Omental fat pad (tissue), 4 donors: ENCODE measurements at places on chromosomes 1 and 21. TPM values are rescaled to one million over a fixed set of nuclear protein-coding genes. Genes with fewer than 3 reads are reported as not detected.

Gene CFAP74
- total RNA-seq, result not detected

Gene LDLRAD1
- total RNA-seq, result not detected

Gene MFSD2A
- 6.3 TPM for total RNA-seq

Gene EVA1C
- 77.7 TPM for total RNA-seq

Gene MCOLN3
- 7.7 TPM for total RNA-seq

Gene ZNF648
- not detected for total RNA-seq

Gene KRTAP15-1
- not detected for total RNA-seq

Gene LZIC
- 15.1 TPM for total RNA-seq

Gene TBX15
- 4.1 TPM for total RNA-seq

Gene FAM3B
- 1.2 TPM for total RNA-seq

Gene SPRR2B
- total RNA-seq, result not detected

Gene PLA2G5
- total RNA-seq, result 0.60 TPM

Gene SLC5A3
- 14.3 TPM for total RNA-seq

Gene CD1E
- not detected for total RNA-seq

GRCh38 chr1:182484531-182485257, 34.7 kb downstream of the RGSL1 start:
- DNase-seq, result no peak

DNA sequence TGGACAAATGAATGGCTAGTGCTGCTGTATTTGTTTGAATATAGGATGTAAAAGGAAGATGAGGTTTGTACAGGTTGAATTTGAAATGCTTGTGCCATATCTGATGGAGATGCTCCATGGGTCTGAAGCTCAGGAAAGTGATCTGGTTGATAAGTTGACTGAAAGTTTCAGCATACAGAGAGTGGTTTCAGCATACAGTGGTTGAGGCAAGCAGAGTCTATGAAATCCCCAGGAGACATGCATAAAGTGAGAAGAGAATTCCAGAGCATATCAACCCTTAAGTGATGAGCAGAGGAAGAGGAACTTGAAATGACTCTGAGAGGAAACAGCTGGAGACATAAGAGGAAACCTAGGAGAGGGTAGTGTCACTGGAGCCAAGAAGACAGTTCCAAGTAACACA, 21.7 kb downstream of the TCHHL1 start:
- DNase-seq, result no peak

DNA sequence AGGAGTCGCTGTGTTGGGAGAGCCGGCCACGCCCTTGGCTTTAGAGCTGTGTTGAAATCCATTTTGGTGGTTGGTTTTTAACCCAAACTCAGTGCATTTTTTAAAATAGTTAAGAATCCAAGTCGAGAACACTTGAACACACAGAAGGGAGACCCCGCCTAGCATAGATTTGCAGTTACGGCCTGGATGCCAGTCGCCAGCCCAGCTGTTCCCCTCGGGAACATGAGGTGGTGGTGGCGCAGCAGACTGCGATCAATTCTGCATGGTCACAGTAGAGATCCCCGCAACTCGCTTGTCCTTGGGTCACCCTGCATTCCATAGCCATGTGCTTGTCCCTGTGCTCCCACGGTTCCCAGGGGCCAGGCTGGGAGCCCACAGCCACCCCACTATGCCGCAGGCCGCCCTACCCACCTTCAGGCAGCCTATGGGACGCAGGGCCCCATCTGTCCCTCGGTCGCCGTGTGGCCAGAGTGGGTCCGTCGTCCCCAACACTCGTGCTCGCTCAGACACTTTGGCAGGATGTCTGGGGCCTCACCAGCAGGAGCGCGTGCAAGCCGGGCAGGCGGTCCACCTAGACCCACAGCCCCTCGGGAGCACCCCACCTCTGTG, 4.7 kb downstream of the C1orf35 start:
- DNase-seq, result no peak

DNA sequence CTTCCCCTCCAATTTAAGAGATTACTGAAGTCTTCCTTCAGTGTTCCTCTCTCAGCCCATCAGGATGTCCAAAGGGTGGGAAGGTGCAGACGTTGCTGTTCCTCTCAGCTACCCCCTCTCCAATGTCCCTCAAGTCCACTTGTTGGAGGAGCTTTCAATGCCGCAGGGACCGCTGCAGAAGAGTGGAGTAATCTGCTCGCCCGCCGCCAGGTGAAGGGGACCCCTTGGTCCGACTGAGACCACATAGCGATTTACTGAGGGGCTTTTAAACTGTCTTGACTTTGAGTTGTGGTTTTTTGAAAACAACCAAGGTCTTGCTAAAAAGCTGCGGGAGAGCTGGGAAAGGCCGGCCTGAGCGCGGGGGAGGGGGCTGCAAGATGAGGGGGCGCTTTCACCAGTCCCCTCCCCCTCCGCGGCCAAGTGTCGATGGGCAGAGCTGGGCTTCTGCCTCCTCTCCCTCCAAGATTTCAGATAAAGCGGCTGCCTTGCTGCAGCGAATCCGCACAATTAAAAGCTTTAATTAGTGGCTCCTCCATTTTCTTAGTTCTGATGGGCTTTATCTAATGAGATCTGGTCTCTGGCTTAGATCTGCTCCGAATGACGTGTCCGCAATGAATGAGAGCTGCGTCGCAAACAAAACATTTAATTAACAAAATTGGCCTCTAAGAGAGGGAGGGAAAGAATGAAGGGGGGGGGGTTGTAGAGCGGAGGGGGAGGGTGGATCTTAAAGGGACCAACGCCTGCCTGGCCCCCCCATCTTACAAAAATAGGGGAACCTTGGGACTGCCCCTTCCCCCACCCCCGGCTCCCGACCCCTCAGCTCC, 5.9 kb downstream of the LMO4 start:
- DNase-seq, result no peak

DNA sequence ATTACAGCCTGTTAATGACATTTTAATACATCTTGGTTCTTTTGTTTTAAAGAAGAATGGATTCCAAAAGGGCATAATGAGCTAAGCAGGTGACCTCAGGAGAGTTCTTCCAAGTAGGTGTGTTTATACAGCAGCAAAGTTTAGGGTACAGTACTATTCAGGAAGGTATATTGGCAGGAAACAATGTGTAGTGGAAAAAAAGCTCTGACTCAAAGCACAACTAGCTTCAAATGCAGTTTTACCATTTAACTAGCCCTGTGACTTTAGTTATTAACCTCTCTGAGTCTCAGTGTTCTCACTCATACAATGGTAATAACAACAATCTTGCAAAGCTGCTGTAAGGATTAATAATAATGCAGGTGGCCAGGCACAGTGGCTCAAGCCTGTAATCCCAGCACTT, 29.9 kb downstream of the FAF1 start:
- no peak for DNase-seq

DNA sequence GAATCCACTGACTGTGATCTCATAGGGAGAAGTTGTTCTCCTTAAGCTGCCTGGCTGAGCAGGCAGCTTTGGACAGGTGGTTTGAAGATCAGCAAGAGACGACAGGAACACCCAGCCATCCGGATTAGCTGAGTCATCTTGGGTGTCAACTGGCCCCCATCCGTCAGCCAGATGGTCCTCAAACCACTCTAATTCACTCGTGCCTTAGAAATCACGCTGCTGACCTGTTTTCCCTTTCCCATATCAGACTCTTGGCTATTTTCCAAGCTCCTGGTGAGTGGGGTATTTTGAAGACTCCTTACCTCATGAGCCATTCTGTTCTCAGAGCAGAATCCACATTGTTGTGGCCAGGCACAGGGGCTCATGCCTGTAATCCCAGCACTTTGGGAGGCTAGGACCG, 149.1 kb upstream of the L1TD1 start:
- no peak for DNase-seq

DNA sequence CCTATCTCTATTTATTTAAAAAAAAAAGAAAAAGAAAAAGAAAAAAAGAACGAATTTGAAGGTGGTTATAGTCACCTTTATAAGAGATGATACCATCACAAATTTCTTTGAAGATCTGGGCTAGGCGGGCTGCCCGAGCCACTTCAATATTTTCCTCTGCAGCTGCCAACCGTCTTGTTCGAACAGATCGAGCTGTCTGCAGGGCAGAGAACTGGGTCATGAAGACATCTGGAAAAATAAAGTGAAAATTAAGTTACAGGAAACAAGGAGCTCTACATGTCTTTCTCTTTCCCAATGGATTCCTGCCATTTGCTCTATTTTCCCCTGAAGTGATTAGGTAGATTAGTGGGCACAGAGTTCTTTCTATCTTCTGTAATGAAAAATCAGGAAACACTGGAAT, 31.9 kb downstream of the RUSC1 start:
- no peak for DNase-seq

DNA sequence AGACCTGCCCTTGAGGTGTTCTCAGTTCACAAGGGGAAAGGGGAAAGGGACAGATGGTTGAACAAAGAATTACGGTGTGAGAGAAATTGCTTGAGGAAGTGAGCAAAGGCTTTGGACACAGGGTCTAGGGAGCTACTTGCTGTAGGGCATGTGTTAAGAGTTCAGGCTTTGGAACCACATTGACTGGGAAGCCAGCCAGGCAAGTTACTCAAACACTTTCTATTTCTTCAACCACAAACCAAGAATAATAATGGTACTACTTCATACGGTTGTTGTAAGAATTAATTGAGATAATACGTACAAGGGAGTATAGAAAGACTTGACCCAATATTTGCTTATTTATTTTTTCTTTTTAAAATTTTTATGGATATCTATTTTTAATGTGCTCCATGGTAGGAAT, 26.6 kb downstream of the AK4 start:
- DNase-seq, result no peak

- DNase-seq, result no peak
Observed at GRCh38 chr1:32111040-32111623, 3.3 kb downstream of the KPNA6 start.

DNA sequence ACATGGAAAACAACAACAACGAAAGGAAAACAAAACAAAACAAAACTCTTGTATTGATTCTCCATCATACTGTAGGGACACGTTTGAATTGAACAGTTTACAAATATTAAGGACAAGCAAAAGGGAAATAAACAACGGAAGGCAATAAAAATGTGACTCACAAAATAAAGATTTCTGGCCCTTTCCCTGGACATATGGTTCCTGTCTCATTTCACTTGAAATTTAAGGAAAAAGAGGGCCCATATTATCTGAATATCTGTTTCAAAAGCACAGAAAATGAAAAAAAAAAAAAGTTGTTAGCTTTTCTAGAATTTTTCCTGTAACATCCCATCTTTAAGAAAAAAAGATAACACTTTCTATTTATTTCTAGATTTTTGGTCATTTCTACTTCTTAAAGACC, 3.6 kb upstream of the PKN2 start:
- DNase-seq, result no peak

DNA sequence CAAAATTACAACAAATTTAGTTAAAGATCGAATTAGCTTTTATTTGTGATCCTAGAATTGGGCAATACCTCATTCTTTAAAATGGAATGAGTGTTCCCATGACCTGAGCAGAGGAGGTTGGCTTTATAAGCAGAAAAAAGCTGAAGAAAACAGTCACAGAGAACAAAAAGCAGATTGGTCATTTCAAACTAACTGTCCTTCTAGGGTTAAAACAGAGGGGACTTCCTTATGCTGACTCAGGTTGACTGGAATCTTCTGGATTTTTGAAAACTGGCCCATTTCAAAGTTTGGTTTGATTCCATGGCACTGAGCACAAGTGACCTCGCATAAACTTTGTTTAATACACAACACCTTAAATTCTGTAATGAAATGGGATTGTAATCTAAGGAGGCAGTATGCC, 17.6 kb downstream of the NFASC start:
- no peak for DNase-seq

GRCh38 chr1:203969846-203970245, 103.1 kb upstream of the SOX13 start:
- DNase-seq, result no peak

DNA sequence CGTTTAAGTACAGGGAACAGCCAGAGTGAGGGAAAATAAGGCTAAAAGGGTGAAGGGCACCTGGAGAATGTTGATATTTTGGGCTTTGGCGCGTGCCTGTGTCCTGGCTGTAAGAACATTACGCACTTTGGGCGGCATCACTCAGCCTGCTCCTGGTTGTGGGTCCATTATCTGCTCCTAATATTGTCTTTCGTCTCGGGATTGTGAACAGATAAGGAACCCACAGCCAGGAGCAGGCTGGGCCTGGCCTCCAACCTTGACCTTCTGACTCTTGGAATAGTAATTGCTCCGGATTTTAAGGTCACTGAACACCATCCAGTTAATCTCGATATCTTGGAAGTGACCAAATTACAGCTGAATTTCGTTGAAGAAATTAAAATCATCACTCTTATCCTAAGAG, 61.9 kb downstream of the TCP10L start:
- no peak for DNase-seq

DNA sequence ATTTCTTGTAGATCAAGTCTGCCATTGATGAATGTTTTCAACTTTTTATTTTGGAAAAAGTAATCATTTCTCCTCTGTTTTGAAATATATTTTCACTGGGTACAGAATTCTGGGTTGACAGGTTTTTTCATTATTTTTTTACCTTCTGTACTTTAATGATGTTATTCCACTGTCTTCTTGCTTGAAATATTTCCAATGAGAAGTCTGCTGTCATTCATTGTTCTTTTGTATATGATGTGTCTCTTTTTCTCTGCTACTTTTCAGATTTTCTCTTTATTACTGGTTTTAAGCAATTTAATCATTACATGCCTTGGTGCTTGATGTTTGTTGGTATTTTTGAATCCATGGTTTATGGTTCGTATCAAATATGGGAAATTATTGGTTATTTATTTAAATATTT, 22.4 kb upstream of the FOXO6 start:
- no peak for DNase-seq

DNA sequence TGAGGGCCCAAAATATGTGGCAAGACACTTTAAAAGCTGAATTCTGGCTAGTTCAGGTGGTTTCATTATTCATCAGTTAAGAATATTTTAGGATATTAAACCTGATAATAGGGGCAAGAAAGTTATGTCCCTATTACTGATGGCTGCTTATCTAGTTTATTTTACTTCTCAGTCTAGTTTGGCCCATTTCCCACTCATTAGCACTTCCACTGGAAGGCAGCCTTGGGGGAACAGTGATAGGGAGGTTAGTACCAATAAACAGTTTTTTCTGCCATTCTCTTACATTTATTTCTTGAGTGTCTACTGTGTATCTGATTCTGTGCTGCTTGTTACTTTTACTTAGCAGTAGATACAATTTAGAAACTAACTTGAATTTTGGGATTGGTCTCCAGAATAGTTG, 9.0 kb downstream of the PPP1R12B start:
- no peak for DNase-seq

GRCh38 chr1:207807326-207807689, 55.5 kb downstream of the CD46 start:
- no peak for DNase-seq

GRCh38 chr1:119748040-119748439, 20.7 kb downstream of the HMGCS2 start:
- DNase-seq, result no peak

- DNase-seq, result no peak
Observed at GRCh38 chr1:113660088-113660487, 99.2 kb downstream of the PHTF1 start.

DNA sequence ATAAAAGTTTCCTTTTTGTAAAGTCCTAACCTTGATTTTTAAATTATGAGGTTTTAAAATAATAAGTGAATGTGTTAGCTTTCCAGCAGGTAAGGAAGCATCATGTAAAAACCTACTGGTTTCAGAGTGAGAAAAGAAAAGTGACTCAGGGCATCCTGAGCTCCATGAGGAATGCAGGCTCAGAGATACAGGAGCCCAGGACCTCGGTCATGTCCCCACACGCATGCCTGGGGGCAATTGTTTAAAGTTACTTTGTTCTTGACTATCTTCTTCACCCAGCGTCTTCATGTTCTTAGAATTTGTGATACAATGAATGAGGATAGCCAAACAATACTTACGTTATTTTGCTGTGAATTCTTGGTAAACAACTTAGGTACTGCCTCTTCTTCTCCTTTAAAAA, 117.4 kb upstream of the PLPPR5 start:
- DNase-seq, result no peak
